ENCODE measurements at places on chromosomes 6 and 20.

GRCh38 chr20:63633732-63634131, 6.8 kb upstream of the GMEB2 start:
- no peak overlapping the region for H3K4me3 ChIP-seq
- no peak overlapping the region for H3K27ac ChIP-seq
- peaks cover 7% of the 10 kb centered on the region for H3K4me1 ChIP-seq
- DNase-seq: no peak

DNA sequence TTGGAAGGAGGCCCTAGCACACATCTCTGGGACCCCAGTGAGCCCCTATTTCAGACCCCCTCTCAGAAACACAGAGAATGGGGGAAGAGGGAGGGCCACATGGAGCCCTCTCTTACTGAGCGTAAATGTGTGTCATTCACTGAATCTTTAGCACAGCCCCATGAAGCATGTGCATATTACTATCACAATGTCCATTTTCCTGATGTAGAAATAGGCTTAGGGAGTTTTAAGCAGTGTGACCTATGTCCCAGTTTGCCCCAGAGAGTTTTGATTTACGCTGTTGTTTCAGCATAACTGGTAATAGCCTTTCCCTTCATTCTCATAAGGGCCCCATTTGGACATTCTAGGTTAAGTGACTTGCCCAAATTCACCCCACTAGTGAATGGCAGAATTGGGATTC, 25.0 kb upstream of the TCP11 start:
- no peak for DNase-seq
- H3K4me3 ChIP-seq: no peak overlapping the region
- H3K27ac ChIP-seq: no peak overlapping the region
- no peaks in the 10 kb centered on the region for H3K27me3 ChIP-seq

DNA sequence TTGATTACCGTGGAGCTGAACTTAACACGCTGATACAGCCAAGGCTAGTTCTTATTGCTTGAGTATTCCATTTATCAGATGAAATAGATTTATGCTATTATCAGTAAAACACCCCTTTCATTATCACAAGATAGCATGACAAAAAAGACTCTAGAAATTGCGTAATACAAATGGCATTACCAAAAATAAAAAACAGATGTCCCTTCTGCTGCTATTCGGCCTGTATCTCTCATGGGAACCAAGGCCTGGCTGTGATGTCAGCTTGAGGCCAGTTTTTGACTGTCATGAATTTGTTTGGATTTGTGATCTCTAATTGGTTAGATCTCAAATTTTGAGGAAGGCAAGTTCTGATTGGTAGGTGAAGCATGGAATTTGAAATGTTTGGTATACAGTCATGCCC, 25.2 kb downstream of the MEI4 start:
- no peaks in the 10 kb centered on the region for H3K36me3 ChIP-seq
- no peak for DNase-seq
- H3K27ac ChIP-seq: no peak overlapping the region
- no peaks in the 10 kb centered on the region for H3K27me3 ChIP-seq
- H3K4me3 ChIP-seq: no peak overlapping the region

DNA sequence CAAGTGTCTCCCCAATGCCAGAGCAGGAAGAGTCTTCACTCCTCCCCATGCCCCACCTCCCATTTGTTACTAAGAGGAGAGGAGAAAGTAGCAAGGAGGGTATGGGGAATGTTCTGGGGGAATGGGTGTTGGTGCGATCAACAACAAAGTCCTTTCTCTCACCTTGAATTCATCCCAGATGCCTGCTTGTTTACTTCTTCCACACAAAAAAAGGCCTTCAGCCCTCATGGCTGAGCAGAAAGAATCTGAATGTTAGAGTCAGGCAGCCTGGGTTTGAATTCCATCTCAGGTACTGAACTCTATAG, 9.9 kb downstream of the MOG start:
- no peak for DNase-seq
- H3K4me3 ChIP-seq: no peak overlapping the region

DNA sequence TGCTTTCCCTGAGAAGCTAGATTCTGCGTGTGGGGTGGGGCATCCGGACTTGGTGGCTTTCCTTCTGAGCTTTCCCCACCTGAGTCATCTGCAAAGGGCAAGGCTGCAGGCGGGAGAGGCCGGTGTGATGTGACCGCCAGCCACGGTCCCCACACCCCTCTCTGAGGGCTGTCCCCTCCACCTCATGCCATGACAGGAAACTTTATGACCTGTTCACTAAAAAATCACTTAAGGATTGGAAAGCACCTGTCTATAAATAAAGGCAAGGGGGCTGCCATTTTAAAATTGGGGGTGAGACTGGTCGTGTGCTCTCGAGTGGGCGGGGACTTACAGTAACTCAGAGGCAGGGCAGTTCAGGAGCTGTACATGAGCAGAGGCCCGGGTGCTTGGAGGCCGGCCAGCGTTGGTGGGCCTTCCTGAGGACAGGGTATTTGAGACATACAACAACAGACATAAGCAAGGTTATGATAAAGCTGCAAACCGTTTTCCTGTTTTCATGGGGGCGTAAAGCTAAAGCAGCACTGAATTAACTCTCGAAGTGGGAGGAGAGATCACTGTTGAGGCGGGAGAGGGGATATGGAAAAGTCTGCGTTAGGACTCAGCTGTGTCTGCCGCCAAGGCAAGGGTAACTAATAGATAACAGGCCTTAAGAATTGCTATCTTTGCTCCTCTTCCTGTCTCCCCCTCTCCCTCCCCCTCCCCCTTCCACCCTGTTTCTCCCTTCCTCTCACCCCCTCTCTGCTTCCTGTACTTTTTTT, 16.1 kb upstream of the SERPINB1 start:
- peak overlapping the region; percentile 100 for H3K27ac ChIP-seq
- no peaks in the 10 kb centered on the region for H3K27me3 ChIP-seq
- DNase-seq: no peak
- H3K4me1 ChIP-seq: peaks cover 62% of the 10 kb centered on the region

DNA sequence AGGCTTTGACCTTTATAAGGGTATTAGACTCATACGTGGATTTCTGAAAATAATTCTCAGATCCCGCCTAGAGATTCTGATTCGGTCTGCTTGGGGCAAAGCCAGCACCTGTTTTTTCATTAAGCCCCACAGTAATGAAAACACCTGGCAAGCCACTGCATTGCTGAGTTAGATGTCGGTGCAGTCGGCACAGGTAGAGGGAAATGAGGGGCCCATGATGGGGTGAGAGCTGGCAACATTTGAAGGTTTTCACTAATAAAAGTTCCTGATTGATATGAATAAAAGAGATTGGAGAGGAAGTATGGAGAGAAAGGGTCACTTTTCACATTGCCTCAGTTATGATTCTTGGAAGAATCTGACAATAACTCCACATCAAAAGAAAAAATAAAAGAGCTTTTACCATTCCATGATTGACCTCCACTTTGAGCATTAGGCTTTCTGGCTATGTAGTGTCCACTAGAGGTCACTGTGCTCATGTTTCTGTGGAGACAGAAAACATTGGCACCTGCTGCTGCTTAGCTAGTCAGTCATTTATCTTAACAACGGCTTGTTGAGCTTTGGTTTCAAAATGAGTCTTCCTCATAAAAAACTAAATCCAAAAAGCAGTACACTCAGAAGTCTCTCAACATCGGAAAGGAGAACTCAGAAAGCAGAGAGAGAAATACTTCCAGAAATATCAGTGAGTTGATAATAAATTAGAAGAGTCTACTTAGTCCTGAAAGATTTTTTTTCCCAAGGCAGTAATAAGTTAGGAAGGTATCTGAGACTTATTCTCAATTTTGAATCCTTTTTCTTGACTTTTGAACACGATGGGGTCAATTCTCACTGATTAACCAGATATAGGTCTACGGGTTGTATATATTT, 53.3 kb upstream of the KLHL31 start:
- no peaks in the 10 kb centered on the region for H3K36me3 ChIP-seq
- peaks cover 15% of the 10 kb centered on the region for H3K4me1 ChIP-seq
- H3K27ac ChIP-seq: no peak overlapping the region
- H3K27me3 ChIP-seq: no peaks in the 10 kb centered on the region
- no peak overlapping the region for H3K4me3 ChIP-seq

GRCh38 chr20:2338411-2339066, 42.2 kb upstream of the TGM6 start:
- H3K27ac ChIP-seq: no peak overlapping the region
- DNase-seq: no peak
- H3K4me1 ChIP-seq: no peaks in the 10 kb centered on the region
- H3K27me3 ChIP-seq: no peaks in the 10 kb centered on the region
- H3K4me3 ChIP-seq: no peak overlapping the region

Measured in mesothelial cell of epicardium (in vitro differentiated cells).